Activated B cell treated with CpG ODN at 0.5 μM for 24 hours (primary cell): ENCODE measurements at places on chromosomes 12 and 14. TPM values are rescaled to one million over a fixed set of nuclear protein-coding genes. Genes with fewer than 3 reads are reported as not detected.

GRCh38 chr14:95255487-95255886 is 64.2 kb downstream of the CLMN start:
- no peak overlapping the region for H3K27ac ChIP-seq
- no peaks in the 10 kb centered on the region for H3K36me3 ChIP-seq
- no peaks in the 10 kb centered on the region for H3K27me3 ChIP-seq

DNA sequence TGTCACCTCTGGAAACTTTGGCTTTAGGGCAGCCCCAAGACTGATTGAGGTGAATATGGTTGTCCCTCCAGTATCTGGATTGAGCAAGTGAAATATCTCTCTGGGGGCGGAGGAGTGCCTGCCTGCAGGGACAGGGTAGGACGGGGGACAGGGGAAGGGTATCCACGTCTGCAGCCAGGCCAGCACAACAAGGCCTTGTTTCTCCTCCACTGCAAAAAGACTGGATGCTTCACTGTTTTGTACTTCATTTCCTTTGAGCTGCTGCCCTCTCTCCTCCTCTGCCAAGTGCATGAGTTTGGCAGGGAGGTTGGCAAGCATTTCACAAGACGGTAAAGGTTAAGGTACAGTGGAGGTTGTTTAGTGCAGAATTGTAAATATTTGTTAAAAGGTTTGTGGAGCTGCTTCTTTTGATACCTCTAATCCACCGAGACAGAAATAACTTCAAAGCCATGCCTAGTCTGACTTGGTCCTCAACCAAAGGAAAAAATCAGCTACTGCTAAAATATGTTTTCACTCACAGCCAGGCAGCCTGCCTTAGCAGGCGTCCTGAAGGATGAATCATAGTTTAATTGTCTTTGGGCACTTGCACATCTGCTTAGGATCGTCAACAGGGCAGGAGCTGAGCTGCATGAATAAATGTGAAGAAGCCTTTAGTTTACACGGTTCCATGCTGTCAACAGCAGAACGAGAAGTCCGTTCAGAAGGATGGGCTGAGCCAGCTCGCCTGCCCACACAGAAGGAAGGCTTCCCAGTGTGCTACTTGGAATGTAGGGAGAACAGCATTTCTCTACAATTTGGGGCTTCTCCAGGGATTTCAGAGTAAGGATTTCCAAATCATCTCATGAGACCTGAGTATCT is 269.7 kb downstream of the TTC6 start:
- H3K36me3 ChIP-seq, result no peaks in the 10 kb centered on the region
- H3K4me1 ChIP-seq, result no peaks in the 10 kb centered on the region

GRCh38 chr14:41629876-41630275 is 23.2 kb downstream of the LRFN5 start:
- H3K27ac ChIP-seq, result no peak overlapping the region
- no peak for DNase-seq
- no peaks in the 10 kb centered on the region for H3K27me3 ChIP-seq
- no peaks in the 10 kb centered on the region for H3K4me1 ChIP-seq
- no peaks in the 10 kb centered on the region for H3K36me3 ChIP-seq

- DNase-seq, result no peak
- peaks cover 21% of the 10 kb centered on the region for H3K27me3 ChIP-seq
- no peak overlapping the region for H3K27ac ChIP-seq
- H3K36me3 ChIP-seq, result no peaks in the 10 kb centered on the region
Observed at GRCh38 chr12:45130881-45131281, 80.0 kb upstream of the DBX2 start.

DNA sequence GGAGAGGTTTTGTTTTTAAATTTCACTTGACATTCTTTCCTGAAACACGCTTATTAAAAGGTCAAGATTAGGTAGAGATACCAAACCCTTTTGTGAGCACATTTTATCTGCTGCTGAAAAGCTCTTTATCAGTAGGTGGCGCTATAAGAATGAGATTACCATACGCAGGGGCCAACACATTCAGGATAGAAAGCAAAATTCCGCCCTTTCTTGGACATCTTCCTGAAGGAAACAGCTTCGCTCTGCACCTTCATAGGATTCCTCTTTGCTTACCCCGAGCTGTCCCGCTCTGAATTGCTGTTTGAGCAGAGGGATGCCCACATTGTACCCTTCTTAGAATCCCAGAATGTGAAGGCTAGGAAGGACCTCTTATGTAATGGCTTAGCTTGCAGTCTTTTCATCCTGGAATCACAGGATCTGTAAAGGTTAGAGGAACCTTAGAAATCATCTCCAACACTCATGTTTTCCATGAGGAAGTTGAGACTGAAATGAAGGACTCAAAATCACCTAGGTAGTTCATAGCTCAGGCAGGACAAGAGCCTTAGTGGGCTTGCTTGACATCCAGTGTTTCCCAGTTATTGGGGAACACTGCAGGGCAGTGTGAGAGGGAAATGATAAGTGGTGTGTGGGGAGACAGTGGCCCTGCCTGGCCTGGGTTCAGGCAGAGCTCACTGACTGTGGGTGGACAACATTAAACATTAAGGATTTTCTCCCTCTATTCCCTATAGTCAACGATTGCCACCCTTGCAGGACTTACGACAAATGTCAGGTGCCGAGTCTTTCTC is 38.7 kb upstream of the CRY1 start:
- H3K4me1 ChIP-seq, result no peaks in the 10 kb centered on the region
- DNase-seq, result no peak
- no peaks in the 10 kb centered on the region for H3K36me3 ChIP-seq
- no peak overlapping the region for H3K27ac ChIP-seq
- H3K27me3 ChIP-seq, result no peaks in the 10 kb centered on the region
- H3K4me3 ChIP-seq, result no peak overlapping the region

Gene NID2
- not detected in 2 replicates for total RNA-seq

Gene KRT3
- not detected in 2 replicates for total RNA-seq
